ENCODE measurements at places on chromosomes 1 and 21.

GRCh38 chr1:109611308-109611990, 8.0 kb downstream of the GNAT2 start:
- DNase-seq, result no peak

DNA sequence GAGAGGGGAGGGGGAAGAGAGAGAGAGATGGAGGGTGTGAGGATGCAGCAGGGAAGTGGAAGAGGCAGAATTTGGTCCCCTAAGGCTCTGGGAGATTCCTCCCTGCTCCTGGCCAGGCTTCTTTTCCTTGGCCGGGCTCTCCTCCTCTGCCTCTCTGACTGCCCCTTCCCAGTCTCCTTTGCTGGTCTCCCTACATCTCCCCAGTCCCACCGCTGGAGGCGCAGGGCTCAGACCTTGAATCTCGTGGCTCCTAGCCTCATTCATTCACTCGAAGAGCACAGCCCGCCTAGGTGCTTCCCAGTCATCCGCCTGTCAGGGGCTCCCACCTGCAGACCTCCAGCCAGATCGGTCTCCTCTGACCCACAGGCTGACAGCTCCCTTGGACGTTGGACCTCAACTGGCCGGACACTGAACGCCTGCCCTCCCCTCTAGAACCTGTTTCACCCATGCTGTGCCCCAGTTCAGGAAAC, 76.5 kb downstream of the VWA5B1 start:
- DNase-seq, result no peak

DNA sequence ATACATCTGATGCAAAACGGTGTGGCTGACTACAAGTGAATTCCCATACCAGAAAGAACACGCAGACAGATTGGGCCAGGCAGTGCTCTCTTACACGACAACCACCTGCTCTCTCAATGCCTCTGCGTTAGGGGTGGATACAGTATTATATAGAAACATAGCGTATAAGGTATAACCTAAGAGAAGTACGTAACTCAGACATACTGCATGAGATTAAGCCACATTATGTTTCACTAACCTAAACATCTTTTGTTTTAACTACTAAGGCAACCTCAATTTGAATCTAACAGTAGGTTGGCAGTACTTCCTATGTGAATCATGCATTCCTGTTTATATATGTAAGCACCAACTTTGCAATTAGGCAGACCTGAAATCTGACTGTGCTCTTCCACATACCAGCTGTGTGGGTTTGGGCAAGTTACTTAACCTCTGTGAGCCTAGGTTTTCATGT, 58.1 kb upstream of the COA6 start:
- no peak for DNase-seq

GRCh38 chr21:43307677-43308070, 119.3 kb downstream of the SIK1 start:
- DNase-seq, result no peak

GRCh38 chr1:165603810-165604209, 27.2 kb upstream of the MGST3 start:
- no peak for DNase-seq

DNA sequence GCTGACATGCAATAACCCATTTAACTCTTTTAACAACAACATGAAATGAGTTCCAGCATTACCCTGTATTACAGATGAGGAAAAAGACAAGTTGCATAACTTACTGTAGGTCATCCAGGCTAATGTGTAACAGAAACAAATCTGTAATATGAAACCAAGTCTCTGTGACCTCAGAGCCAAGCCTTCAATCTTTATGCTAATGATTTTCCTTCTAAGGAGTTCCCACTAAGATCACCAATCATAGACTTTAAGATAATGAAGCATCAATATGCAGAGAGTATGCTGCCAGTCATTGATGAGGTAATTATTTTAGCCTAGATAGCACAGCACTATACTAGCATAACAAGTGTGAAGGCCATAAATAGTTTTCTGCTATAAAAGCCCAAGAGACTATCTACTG, 35.6 kb upstream of the RNPC3 start:
- no peak for DNase-seq

GRCh38 chr1:165441166-165441880, 3.6 kb downstream of the RXRG start:
- no peak for DNase-seq

DNA sequence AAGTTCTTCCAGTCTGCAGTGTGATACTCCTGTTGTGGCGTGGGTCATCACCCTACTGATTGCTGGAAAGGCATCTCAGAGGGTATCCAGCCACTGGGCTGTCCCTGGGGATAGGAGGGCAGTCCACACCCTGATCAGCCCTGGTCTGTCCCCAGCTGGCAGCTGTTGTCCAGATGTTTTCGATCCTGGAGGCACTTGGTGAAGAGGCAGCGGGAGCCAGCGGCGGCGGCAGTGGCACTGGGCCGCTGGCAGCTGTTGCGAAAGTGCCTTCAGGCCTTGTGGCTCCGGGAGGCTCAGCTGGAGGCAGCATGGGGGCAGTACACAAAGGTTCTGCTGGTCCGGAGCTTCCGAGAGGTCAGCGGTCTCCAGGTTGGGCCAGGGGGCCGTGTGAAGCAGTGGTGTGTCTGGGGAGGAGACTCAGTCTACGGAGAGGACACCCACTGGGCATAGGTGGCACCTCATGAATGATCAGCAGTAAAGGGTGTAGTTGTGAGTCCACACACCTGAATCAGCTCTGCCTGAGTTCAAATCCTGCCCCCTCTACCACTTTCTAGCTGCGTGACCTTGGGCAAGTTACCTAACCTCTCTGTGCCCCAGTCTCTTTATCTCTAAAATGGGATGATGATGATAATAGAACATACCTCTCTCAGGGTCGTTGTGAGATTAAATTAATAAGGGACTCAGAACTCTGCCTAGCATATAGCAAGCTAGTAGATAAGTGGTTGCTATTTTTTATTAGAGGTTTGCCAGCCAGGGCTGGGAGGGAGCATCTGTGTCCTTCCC, 6.1 kb downstream of the C1orf167 start:
- DNase-seq, result no peak

DNA sequence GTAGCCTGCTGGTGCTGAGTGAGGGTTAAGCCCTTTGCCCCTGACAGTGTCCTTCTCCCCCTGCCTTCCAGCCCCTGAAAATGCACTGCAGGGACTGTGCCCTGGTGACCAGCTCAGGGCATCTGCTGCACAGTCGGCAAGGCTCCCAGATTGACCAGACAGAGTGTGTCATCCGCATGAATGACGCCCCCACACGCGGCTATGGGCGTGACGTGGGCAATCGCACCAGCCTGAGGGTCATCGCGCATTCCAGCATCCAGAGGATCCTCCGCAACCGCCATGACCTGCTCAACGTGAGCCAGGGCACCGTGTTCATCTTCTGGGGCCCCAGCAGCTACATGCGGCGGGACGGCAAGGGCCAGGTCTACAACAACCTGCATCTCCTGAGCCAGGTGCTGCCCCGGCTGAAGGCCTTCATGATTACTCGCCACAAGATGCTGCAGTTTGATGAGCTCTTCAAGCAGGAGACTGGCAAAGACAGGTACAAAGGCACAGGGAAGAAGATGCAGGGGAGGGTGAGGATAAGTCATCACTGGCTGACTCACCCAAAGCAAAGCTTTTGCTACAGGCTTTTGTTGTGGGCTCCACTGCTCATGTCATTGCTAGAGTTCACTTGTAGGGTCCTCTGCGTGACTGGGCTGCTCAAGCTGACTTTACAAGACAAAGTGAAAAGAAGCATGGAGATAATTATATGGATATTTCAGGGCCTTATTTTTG, 174.9 kb downstream of the PIGK start:
- no peak for DNase-seq

DNA sequence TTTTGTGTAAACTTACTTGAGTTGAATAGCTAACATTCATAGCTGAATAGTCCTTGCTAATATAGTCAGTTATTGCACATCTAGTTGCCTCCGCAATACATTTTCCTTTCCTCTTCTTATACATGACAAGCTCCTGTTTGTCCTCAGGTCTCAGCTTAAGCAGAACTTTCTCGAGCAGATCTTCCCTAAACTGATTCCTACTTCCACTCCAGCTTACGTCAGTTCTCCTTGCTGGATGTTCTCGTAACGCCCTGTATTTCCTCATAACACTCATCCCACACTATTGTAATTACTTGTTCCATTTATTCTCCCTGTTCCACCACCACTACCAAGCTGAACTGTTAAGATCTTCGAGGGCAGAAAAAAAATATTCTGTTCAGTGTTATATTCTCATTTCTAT, 15.1 kb upstream of the OMA1 start:
- DNase-seq, result no peak

DNA sequence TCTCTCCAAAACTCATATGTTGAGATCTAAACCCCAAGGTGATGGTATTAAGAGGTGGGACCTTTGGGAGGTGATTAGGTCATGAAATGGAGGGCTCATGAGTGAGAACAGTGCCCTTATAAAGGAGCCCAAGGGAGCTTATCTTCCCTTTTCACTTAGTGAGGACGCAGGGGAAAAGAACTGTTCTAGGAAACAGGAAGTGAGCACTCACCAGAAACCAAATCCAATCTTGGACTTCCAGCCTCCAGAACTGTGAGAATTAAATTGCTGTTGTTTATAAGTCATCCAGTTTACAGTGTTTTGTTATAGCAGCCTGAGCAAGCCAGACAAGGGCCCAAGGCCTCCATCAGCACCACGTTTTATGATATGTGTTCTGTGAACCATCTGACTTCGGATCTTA, 60.3 kb upstream of the LRRC8D start:
- no peak for DNase-seq

GRCh38 chr1:213380865-213381264, 329.8 kb downstream of the RPS6KC1 start:
- DNase-seq, result no peak

DNA sequence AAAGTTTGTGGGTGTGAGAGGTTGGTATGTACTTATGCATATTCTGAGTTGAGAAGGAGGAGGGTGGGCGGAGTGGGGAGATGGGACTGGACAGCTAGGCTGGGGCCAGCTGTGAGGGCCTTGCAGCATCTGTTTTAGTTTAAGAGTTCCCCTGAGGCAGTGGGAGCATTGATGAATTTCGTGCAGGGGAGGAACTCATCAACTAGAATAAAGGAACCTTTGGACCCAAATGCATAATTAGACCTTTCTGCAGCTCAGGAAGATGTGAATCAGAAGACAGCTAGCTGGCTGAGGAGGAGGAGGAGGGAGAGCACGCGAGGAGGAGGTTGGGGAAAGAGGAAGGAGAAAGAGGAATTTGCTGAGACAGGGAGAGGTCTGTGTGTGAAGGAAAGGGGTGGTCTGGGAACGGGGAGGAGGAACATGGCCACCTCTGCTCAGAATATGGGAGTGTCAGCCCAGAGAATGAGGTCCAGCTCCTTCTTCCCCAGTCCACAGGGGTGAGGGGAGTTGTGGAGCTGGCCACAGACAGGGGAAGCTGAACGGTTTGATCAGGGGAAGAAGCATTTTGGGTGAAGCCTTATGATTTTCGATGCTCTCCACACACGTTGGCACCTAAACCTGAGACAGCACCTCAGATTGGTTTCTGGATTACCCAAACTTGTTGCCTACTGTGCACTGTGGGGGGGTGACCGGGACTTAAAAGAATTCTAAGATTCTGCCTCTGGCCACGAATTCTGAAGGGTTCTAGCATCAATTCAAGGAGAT, 27.7 kb downstream of the MYOG start:
- no peak for DNase-seq

DNA sequence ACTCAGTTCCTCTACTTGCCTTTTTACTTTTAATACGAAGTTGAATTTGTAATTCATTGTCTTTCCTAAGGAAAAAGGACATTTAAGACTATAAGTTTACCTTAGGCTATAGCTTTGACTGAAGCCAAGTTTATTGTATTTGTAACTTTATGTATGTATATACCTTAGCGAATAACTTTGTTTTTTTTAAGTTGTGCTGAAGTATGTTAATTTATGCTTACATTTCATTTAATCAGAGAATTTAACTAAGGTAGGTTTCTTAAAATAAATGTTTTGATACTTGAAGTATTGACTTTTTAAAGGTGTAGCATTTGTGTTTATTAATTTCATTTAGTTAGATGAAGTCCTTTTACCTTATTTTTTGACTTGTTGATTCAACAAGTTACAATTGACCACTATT, 55.2 kb upstream of the TPTE start:
- no peak for DNase-seq

- DNase-seq, result no peak
Observed at GRCh38 chr1:43446388-43446740, 7.4 kb downstream of the HYI start.

GRCh38 chr1:222889440-222889839, 74.6 kb downstream of the DISP1 start:
- no peak for DNase-seq

DNA sequence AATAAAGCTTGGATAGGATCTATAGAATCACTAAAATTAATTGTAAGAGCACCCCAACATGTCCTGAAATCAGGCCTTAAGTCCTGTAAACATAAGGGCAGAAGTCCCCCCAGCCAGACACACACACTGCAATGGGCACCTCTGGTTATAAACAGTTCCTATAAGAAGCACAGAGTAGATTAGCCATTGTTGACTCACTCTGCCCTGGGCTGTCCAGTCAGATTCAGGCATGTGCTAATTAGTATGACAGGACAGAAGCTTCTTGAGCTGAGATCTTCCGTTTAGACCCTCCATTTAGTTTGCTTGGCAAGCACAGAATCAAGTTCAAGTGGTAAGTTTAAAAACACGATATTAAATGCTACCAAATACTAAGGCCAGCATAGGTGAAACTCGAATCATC, 11.8 kb upstream of the DENND1B start:
- DNase-seq, result no peak

- no peak for DNase-seq
Observed at GRCh38 chr1:201696217-201696761, 132.7 kb upstream of the IPO9 start.

GRCh38 chr1:2165646-2166045, 28.9 kb downstream of the FAAP20 start:
- DNase-seq, result no peak

DNA sequence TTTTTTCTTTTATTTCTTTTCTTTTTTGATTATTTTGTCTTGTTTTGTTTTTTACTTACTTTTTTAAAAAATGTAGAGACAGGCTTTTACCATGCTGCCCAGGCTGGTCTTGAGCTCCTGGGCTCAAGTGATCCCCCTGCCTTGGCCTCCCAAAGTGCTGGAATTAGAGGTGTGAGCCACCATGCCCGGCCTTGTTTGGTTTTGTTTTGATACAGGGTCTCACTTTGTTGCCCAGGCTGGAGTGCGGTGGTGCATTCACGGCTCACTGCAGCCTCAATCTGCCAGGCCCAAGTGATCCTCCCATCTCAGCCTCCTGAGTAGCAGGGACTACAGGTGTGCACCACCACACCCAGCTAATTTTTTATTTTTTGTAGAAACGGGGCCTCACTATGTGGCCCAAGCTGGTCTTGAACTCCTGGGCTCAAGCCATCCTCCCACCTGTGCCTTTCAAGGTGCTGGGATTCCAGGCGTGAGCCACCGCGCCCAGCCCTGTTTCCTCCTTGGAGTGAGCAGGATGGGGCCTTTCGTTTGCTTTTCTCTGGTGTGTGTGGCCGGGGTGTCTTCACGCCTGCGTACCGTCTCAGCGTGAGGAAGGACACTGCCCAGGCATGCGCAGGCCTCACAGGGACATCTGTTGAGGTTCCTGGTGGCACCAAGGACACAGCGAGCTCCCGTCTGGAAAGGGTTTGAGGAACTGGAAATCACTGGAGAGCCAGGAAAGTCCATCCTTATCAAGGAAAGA, 15.5 kb downstream of the SLC45A1 start:
- no peak for DNase-seq

GRCh38 chr1:26321315-26322041, 3.7 kb downstream of the CD52 start:
- peak; percentile 95 for DNase-seq
